A172 (cell line): ENCODE measurements at places on chromosomes 11 and 22.

DNA sequence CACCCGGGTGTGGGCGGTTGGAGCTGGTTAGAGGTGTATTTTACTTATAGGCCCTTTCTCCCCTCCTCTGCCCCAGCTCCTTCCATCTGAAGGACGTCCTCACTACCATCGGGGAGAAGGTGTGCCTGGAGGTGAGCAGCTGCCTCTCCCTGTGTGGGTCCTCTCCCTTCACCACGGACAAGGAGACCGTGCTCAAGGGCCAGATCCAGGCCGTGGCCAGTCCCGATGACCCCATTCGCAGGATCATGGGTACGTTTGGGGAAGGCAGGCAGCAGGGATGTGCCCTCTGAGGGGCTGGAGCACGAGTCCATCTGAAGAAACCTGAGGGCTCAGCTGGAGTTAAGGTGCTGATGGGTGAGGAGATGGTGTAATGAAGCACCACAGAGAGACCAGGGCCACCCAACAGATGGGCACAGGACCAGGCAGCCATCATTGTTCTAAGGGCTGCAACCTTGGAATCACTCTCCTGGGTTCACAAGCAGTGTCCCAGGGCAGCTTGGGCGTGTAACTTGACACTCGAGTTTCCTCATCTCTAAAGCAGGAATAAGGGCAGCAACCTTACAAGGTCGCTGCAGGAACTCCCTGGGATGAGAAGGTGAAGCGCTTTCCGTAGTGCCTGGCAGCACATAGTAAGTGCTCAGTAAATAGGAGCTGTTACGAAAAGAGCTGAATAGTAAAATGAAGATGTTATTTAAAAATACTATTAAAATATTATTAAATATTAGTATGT lies 29.4 kb downstream of the TCP11L1 start:
- DNase-seq: no peak

DNA sequence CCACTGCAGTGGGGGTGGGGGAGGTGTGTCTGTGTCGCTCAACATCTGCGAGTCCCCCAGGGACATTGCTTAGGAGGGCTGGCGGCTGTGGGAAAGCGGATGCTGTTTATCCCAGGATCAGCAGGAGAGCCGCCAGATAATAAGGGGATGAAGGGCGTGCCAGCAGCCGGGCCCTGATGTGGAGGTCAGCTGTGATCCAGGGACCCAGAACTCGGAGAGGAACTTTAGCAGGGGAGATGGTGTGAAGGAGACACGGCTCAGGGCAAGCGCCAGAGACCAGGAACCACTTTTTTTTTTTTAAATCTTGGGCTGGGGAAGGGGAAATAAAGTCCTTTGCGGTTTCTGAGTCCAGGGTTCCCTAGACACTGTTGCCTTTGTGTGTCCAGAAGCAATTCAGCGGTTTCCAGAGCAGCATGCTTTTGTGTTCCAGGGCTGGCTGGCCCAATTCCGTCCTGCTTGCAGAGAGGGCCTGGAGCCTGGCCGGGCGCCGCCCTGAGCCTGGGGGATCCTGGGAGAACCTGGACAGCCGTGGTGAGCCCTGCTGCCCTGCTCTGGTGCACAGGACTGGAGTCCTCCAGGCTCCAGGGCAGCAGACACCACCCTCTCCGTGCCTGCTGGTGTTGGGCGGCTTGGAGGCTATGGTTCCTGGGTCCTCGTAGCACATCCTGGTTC lies at the start of gene GRAMD4:
GRAMD4 (plus strand) TSS at position 557 of the 672 bp plus-strand sequence. CDS start 6,414 bp downstream, outside the sequence.
- DNase-seq: no peak

- no peak for DNase-seq
Observed at GRCh38 chr22:50523806-50524675, 1.4 kb downstream of the SCO2 start.

DNA sequence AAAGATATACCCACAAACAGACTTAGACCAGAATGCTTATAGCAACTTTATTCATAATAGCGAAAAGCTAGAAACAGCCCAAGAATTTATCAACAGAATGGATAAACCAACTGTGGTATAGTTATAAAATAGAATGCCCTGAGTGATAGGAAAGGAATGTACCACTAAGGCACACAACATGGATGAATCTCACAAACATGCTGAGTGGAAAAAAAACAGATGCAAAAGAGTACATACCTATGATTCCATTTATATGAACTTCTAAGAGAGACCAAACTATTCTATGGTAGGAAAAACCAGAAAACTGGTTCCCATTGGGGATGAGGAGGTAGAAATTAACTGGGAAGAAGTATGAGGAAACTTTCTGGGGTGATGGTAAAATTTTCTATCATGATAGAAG lies 40.4 kb upstream of the GRIK4 start:
- no peak for DNase-seq

DNA sequence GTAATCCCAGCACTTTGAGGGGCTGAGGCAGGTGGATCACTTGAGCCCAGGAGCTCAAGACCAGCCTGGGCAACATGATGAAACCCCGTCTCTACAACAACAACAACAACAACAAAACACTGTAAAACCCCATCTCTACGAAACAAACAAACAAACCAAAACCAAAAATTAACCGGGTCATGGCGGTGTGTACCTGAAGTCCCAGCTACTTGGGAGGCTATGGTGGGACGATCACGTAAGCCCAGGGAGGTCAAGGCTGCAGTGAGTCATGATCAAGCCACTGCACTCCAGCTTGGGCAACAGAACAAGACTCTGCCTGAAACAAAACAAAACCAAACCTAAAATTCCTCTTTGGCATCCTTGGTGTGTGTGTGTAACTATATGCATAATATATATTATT lies 7.0 kb upstream of the POLA2 start:
- no peak for DNase-seq

DNA sequence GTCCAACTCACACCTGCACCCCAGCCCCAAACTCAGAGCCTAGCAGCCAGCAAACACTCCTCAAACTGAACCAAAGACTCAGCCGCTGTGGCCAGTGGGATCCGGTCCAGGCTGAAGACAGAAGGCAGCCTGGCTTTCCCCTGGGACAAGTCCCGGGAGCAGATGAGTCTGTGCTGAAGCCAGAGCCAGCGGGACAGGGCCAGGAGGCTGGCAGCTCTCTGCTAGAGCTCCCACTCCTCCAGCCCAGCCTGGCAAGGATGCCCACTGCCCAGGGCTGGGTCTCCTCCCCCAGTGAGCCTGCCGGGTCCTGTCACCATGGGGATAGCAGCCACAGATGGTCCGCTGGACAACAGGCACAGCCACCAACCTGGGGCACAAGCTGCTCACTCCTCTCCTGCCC lies 42.9 kb upstream of the PRR5 start:
- DNase-seq: no peak

- no peak for DNase-seq
Observed at GRCh38 chr22:40237241-40237640, 59.5 kb downstream of the TNRC6B start.

- peak; percentile 60 for DNase-seq
Observed at GRCh38 chr22:32474635-32475467, at the start of gene FBXO7. TSS of gene FBXO7 (plus strand) at chr22:32474811. CDS start at chr22:32475003, 192 bp downstream.

DNA sequence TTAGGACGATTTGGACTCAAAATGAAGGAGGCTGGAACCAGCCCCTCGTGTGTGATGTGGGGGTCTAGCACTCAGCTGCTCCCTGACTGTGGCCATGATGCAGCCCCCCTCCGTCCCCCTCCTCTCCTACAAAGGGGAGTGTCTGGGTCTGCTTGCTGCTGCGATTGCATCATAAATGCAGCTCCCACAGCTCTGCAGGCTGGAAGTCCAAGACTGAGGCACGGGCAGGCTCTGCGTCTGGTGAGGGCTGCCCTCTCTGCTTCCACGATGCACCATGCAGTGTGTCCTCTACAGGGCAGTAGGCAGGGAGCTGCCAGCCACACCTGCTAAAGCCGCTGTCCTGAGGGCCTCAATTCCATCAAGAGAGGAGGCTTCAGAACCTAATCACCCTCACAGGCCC lies 432.1 kb downstream of the BRD1 start:
- DNase-seq: no peak
